Neural crest cell (in vitro differentiated cells): ENCODE measurements at places on chromosomes 7 and 10. TPM values are rescaled to one million over a fixed set of nuclear protein-coding genes. Genes with fewer than 3 reads are reported as not detected.

GRCh38 chr7:80984619-80985018 is 65.8 kb upstream of the SEMA3C start:
- no peak for DNase-seq

GRCh38 chr10:110865809-110866482 is 5.8 kb upstream of the PDCD4 start:
- no peak for DNase-seq

GRCh38 chr10:11593612-11594011 is 17.8 kb downstream of the USP6NL start:
- no peak for DNase-seq

FZD8 gene
- 3.5 and 3.7 TPM in 2 replicates for total RNA-seq

SAP25 gene
- total RNA-seq, result 3.4 and 4.6 TPM in 2 replicates
